Heart right ventricle (tissue), 16 donors: ENCODE measurements at places on chromosomes 13 and 19.

DNA sequence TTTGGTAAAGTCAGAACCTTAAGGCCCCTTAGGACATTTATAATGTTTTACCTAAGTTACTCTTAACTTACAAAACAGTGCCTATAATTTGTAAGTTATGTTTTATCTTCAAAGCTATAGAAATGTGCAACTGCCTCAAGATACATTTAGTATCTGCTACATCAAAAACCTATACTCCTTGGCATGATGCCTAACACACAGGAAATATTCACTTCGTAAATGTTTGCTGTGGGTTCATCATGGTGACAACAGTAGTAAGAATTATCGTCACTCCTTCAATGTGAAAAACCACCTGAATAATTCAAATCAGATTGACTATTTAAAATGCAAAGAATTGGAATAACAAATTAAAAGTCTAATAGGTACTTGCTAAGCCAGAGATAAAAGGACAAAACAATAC is 184.1 kb downstream of the DIAPH3 start:
- no peak for DNase-seq

- no peak for DNase-seq
Observed at GRCh38 chr13:82597747-82598146, 1284.5 kb downstream of the SLITRK1 start.

GRCh38 chr19:39645800-39646411 is 9.8 kb upstream of the LGALS16 start:
- no peak for DNase-seq

GRCh38 chr13:38348861-38349389 is 726 bp upstream of the UFM1 start:
- no peak for DNase-seq

DNA sequence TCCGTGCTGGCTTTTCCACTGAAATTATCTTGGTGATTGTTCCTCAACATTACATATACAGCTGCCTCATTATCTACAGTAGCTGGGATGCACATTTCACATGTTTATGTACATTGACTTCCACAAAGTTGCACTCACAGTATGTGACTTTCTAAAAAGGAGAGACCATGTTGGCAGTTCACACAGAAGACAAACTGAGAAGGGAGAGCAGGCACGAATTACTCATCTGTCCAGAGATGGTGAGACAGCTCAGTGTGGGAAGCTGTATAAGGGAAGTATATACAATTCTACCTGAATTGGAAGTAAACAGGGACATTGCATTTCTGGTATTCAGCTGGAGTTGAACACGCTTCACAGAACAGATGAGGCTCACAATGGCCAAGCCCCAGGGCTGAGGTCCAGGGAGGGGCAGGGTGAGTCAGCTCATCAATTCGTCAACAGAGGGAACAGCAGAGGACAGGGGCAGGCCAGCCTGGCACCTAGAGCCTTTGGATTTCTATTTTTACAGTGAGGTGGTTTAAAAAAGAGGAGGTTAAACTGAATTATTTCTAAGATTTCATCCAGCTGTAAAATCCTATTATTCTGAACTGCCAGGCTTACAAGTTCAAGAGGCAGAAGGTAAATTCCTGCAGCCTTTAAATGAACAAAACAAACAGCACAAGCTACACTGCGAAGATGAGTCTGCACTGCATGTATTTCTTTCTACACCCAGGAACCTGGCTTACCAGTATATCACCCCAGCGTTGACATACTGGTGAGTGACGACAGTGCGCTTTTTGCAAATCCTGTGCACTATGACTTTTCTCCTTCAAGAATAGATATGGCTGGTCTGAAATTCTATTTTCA is 9.8 kb downstream of the PARP4 start:
- DNase-seq, result peak; percentile 32

GRCh38 chr13:101618440-101619187 is 166.1 kb downstream of the ITGBL1 start:
- no peak for DNase-seq

DNA sequence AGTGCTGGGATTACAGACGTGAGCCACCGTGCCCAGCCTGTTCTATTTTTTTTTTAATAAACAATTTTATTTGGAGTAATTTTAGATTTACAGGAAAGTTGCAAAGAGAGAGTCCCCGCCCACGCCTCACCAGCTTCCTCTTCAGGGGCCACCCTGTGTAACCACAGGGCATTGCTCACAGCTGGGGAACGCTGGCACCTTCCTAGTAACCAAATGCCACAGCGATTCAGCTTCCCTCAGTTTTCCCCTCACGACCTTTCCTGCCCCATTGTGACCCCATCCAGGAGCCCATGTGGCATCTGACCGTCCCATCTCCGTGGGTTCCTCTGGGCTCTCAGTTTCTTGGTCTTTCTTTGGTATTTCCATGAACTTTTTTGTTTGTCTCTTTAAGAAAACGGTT is 83.9 kb downstream of the GNG7 start:
- peak; percentile 49 for DNase-seq
